CD4-positive, alpha-beta T cell (primary cell): ENCODE measurements at places on chromosomes 1 and 21.

DNA sequence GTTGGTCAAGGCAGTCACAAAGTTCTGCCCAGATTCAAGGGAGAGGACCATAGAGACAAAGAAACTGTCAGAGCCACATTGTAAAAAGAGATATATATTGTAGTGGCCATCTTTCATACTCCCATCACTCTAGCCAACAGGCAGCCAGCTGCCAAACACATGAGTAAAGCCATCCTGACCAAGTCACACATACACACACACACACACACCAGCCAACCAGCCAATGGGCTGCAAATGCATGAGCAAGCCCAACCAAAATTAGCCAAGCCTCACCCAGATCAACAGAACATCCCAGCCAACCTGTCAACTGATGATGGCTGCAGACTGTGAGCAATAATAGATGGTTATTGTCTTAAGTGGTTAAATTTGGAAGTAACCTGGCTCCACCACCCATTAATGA, 120.7 kb downstream of the SEC16B start:
- DNase-seq, result no peak

DNA sequence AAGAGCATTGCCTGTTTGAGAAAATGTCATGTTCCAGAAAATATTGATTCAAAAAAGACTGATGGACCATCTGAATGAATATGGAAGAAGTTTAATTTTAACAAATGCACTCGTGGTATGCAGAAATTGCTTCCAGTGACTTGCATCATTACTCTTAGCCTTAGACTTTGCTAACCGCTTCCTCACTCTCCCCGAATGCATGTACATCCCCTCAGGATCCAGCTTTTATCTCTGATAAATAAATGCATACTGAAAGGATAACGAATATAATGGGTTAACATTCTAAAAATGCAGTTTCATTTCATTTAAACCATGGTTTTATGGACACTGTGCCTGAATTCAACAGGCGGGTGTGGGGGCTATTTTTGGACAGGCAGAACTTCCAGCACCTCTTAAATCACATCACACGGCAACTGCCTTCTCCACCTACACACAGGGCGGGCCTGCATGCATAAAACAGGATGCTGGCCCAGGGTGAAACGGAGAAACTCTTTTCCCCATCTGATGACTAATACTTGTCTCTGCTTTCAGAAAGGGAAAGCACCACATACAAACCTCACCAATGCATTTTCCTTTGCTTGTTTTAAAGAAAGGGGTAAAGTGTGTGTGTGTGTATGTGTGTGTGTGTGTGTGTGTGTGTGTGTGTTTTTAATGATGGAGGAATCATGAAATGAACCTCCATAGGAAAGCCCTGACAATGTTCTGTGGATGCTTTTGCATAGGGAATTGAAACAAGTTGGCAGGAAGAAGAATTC, 48.7 kb downstream of the SPAG17 start:
- DNase-seq, result no peak

DNA sequence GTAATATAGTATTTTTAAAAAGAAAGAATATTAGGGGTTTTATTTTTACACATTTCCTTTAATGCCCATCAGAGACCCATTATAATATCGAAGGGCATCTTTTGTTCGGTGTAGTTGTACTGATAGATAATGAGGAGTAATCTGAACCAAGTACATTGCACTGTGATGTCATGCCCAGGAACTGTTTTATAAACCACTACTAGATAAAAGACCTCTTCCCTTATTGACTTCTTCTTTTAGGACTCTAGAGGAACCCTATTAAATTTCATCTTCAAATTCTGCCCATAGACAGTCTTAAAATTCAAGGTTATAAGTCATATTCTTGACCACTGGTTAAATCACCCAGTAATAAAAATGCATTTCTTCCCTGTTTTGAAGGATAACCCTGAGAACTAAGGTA, 206.5 kb downstream of the NRIP1 start:
- DNase-seq, result no peak

GRCh38 chr1:147541672-147542568, 619 bp downstream of the BCL9 start:
- DNase-seq, result peak; percentile 43

DNA sequence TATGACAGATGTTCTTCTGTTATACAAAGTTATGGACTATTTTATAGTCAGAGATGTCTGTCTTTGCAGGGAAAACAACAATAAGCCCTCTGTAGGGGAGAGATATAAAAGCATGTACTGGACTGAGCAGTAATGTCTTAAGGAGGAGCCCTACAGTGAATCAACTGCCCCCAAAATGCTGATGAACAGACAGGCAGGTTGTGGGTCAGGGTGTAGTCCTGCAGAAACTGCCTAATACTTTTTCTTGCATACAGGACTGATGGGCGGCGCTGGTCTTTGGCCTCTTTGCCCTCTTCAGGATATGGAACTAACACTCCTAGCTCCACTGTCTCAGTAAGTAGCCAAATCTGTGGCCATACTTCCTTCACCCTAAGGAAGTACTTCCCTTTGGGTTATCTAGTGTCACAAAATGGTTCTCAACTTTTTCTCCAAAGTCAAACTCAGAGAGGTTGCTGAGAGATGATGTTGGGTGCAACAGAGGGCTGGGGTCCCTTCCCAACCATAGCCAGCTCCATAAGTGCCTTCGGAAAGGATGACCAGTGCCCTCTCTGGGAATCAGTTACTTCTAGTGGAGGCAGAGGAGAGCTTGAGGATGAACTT, 129.8 kb downstream of the PIK3R3 start:
- no peak for DNase-seq

GRCh38 chr1:78980511-78980910, 26.0 kb downstream of the ADGRL4 start:
- no peak for DNase-seq

DNA sequence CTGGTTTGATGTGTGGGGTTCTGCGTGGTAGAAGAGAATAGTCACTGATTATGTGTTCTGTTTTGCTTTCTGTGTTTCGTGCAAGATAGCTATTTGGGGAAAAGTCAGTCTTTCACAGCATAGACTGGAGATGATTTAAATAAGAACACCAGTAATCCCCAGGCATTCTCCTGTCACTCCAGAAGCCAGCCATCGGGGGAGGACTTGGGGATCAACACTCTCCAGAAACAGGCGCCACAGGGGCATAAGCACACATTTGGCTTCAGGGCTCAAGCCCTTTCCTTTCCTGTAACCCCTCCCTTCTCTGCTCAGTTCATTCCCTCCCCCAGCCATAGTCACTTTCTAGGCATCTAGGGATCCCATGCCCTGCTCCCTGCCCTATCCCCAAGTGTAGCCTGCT, 97.3 kb upstream of the BEND5 start:
- no peak for DNase-seq

- DNase-seq, result no peak
These were observed 671 bp downstream of the HNRNPU start for GRCh38 chr1:244863491-244864252.

- DNase-seq, result no peak
These were observed 123.5 kb downstream of the TIAM1 start for GRCh38 chr21:31220575-31220974.

- no peak for DNase-seq
These were observed 26.6 kb downstream of the ZBTB18 start for GRCh38 chr1:244077473-244078220.

- no peak for DNase-seq
These were observed 226.6 kb upstream of the ZRANB2 start for GRCh38 chr1:71307451-71307850.

DNA sequence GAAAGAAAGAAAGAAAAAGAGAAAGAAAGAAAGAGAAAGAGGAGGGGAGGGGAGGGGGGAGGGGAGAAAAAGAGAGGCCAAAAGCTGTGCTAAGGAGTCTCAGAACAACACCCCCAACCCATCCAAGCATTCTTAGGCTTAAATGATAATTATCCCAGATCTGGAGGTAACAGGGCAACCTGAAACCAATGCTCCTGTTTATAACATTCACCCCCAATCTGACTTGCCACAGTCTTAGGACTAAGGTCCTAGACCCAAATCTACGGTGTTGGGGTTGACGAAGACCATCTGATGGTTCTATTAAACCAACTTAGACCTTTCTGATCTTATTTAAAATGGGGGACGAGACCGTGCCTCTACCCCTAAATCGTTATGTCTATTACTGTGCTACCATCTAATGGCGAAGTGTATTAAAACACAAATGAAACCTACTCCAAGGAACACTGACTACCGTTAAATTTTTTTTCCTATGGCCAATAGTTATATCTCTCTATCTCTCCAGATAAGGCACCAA, 119.3 kb upstream of the CDC42BPA start:
- no peak for DNase-seq

- DNase-seq, result no peak
These were observed 214.7 kb upstream of the PTGFR start for GRCh38 chr1:78275906-78276685.

GRCh38 chr1:32066489-32066873, 6.3 kb upstream of the TMEM39B start:
- no peak for DNase-seq
